ENCODE measurements at places on chromosomes 5 and 9. TPM values are rescaled to one million over a fixed set of nuclear protein-coding genes. Genes with fewer than 3 reads are reported as not detected.

DNA sequence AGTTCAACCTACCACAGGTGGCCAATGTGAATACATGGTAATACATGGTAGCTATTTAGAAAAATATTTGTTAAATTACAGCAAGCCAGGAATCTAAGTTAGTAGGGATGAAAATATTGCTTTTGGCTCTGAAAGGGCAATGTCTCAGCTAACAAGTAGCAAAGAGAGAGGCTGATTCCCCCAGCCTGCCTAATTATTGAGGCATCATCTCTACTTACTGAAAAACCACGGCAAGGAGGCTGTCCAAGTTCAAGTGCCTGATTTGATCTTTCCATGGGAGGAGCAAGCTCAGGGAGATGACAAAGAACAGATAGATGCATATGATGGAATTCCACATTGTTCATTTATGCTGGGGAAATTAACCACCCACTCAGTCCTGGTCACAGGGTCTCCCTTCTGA, 28.7 kb upstream of the UBTD2 start:
- no peak overlapping the region for H3K27ac ChIP-seq
- no peak overlapping the region for H3K4me3 ChIP-seq
- no peaks in the 10 kb centered on the region for H3K27me3 ChIP-seq
- H3K4me1 ChIP-seq: peaks cover 25% of the 10 kb centered on the region
- DNase-seq: no peak
- H3K36me3 ChIP-seq: no peaks in the 10 kb centered on the region

GRCh38 chr5:72561148-72561972, 54.1 kb upstream of the ZNF366 start:
- no peaks in the 10 kb centered on the region for H3K27me3 ChIP-seq
- peak; percentile 35 for DNase-seq
- H3K36me3 ChIP-seq: no peaks in the 10 kb centered on the region
- H3K27ac ChIP-seq: no peak overlapping the region

- H3K4me3 ChIP-seq: no peak overlapping the region
- no peaks in the 10 kb centered on the region for H3K36me3 ChIP-seq
- no peaks in the 10 kb centered on the region for H3K27me3 ChIP-seq
- H3K27ac ChIP-seq: no peak overlapping the region
- no peaks in the 10 kb centered on the region for H3K4me1 ChIP-seq
Measured at GRCh38 chr9:90124961-90125360, 517.7 kb downstream of the DIRAS2 start.

DNA sequence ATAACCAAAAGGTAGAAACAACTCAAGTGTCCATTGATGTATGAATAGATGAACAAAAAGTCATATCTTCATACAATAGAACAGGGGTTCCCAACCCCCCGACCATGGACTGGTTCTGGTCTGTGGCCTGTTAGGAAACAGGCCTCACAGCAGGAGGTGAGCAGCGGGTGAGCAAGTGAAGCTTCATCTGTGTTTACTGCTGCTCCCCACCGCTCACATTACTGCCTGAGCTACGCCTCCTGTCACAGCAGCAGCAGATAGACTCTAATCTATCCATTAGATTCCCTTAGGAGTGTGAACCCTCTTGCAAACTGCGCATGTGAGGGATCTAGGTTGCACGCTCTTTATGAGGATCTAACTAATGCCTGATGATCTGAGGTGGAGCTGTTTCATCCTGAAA, 478.0 kb downstream of the BRINP1 start:
- H3K4me3 ChIP-seq: no peak overlapping the region
- DNase-seq: no peak
- no peaks in the 10 kb centered on the region for H3K27me3 ChIP-seq
- H3K36me3 ChIP-seq: no peaks in the 10 kb centered on the region

DNA sequence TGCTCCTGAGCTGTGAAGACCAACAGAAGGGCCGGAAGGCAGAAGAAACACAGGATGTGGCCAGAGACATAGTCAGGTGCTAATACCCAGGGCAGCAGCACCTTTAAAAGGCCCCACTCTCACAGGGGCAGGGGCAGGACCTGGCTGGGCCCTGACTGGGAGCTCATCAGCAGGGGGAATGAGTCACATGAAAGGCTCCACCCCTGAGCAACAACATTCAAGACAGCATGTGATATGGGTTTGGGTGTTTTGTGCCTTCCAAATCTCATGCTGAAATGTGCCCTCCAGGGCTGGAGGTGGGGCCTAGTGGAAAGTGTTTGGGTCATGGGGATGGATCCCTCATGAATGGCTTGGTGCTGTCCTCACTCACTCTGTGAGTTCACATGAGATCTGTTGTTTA, 181.7 kb downstream of the ERCC6L2 start:
- H3K4me1 ChIP-seq: peaks cover 9% of the 10 kb centered on the region
- DNase-seq: no peak
- H3K27me3 ChIP-seq: no peaks in the 10 kb centered on the region
- no peak overlapping the region for H3K27ac ChIP-seq
- no peaks in the 10 kb centered on the region for H3K36me3 ChIP-seq
- no peak overlapping the region for H3K4me3 ChIP-seq

GRCh38 chr9:99591770-99592169, 229.9 kb upstream of the NR4A3 start:
- no peak for DNase-seq
- no peaks in the 10 kb centered on the region for H3K27me3 ChIP-seq
- H3K27ac ChIP-seq: no peak overlapping the region
- H3K36me3 ChIP-seq: no peaks in the 10 kb centered on the region
- H3K4me3 ChIP-seq: no peak overlapping the region

GRCh38 chr5:74632947-74633356, 7.6 kb downstream of the ENC1 start:
- peaks cover 82% of the 10 kb centered on the region for H3K4me1 ChIP-seq
- peaks cover 37% of the 10 kb centered on the region for H3K36me3 ChIP-seq
- peak; percentile 94 for DNase-seq
- no peaks in the 10 kb centered on the region for H3K27me3 ChIP-seq
- peak overlapping the region; percentile 94 for H3K27ac ChIP-seq

- DNase-seq: peak; percentile 24
- H3K27ac ChIP-seq: no peak overlapping the region
- no peaks in the 10 kb centered on the region for H3K27me3 ChIP-seq
- H3K36me3 ChIP-seq: no peaks in the 10 kb centered on the region
- peaks cover 29% of the 10 kb centered on the region for H3K4me1 ChIP-seq
- H3K4me3 ChIP-seq: no peak overlapping the region
Measured at GRCh38 chr5:96821260-96821916, 13.6 kb upstream of the ERAP1 start.

GRCh38 chr9:92659601-92660000, 10.3 kb downstream of the IPPK start:
- no peak for DNase-seq
- no peak overlapping the region for H3K27ac ChIP-seq
- peaks cover 14% of the 10 kb centered on the region for H3K36me3 ChIP-seq
- peaks cover 10% of the 10 kb centered on the region for H3K4me1 ChIP-seq
- H3K4me3 ChIP-seq: no peak overlapping the region
- no peaks in the 10 kb centered on the region for H3K27me3 ChIP-seq

DNA sequence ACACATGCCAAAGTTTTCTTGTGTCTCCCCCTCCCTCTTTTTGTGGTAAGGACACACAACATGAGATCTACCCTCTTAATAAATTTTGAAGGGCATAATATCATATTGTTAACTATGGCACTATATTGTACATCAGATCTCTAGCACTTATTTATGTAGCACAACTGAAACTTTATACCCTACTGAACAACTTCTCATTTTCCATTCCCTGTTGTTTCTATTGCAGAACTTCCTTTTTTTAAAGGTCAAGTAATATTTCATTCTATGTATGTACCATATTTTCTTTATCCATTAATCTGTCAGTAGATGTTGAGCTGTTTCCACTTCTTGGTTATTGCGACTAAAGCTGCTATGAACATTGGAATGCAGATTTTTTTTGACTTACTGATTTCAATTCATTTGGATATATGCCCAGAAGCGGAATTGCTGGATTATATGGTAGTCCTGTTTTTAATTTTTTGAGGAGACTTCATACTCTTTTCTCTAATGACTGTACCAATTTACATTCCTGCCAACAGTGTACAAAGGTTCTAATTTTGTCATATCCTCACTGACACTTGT, 305.3 kb downstream of the PRR16 start:
- H3K4me1 ChIP-seq: no peaks in the 10 kb centered on the region
- H3K27ac ChIP-seq: no peak overlapping the region
- H3K4me3 ChIP-seq: no peak overlapping the region
- no peak for DNase-seq
- H3K27me3 ChIP-seq: no peaks in the 10 kb centered on the region
- H3K36me3 ChIP-seq: no peaks in the 10 kb centered on the region

DNA sequence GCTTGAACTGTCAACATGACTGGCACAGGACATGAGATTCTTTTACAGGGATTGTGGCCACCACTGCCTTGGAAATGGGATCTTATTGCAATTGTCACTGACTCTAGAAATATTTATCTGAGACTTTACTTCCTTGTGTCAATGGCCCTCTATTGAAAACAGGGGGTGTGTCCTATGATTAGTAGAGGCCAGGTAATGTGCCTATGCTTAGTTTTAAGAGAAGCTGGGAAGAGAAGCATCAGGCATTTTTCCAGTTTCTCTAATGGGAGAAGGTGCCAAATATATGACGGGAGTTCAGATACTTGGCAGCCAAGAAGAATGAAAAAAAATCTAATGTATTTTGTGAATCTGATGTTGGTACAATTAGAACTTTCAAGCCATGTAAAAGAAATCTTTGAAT, 73.9 kb upstream of the VCAN start:
- no peaks in the 10 kb centered on the region for H3K27me3 ChIP-seq
- no peaks in the 10 kb centered on the region for H3K36me3 ChIP-seq
- no peak overlapping the region for H3K27ac ChIP-seq
- H3K4me3 ChIP-seq: no peak overlapping the region

GRCh38 chr5:65695162-65695755, 26.6 kb downstream of the SGTB start:
- no peaks in the 10 kb centered on the region for H3K36me3 ChIP-seq
- DNase-seq: no peak
- H3K4me1 ChIP-seq: no peaks in the 10 kb centered on the region
- no peak overlapping the region for H3K27ac ChIP-seq

DNA sequence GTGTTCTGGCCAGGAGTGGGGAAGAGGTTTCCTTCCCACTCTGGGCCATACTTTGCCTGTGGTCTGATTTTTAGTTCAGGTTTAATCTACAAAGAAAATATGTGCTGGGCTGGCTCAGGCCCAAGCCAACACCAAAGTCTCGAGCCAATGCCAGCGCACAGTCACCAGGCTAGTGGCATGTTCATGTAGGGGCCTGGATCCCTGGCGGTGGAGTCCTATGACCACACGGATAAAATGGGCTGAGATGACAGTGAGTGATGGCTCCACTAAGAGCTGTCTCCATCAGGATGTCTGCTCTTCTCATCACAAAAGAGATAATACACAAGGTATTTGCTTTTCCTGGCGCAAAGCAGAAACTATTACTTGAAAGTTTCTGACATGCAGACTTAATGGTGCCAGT, 92.9 kb upstream of the PTPN3 start:
- H3K27me3 ChIP-seq: no peaks in the 10 kb centered on the region
- H3K4me3 ChIP-seq: no peak overlapping the region
- H3K4me1 ChIP-seq: no peaks in the 10 kb centered on the region
- no peak for DNase-seq
- no peak overlapping the region for H3K27ac ChIP-seq
- no peaks in the 10 kb centered on the region for H3K36me3 ChIP-seq

- H3K4me1 ChIP-seq: no peaks in the 10 kb centered on the region
- no peak overlapping the region for H3K4me3 ChIP-seq
- no peak for DNase-seq
Measured at GRCh38 chr9:78189461-78189860, 46.4 kb upstream of the CEP78 start.

DNA sequence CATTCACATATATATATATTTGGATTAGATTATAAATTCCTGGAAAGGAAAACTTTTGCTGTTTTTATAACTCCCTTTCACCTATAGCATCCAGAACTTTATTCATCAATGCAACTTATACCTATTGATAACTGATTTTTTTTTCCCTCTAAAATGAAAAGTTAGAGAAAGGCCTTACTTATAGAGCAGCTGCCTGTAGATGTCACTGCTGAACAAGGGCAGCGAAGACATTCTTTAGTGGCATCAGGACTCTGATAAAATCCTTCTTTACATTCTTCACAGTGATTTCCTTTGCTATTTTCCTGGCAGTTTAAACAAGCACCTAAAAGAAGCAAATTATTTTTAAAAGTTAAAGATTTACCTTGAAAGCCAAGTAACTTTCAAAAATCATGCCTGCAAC, 32.3 kb upstream of the CDK5RAP2 start:
- H3K4me1 ChIP-seq: peaks cover 11% of the 10 kb centered on the region
- H3K27me3 ChIP-seq: no peaks in the 10 kb centered on the region
- H3K36me3 ChIP-seq: peaks cover 3% of the 10 kb centered on the region
- peak; percentile 18 for DNase-seq
- H3K27ac ChIP-seq: no peak overlapping the region

DNA sequence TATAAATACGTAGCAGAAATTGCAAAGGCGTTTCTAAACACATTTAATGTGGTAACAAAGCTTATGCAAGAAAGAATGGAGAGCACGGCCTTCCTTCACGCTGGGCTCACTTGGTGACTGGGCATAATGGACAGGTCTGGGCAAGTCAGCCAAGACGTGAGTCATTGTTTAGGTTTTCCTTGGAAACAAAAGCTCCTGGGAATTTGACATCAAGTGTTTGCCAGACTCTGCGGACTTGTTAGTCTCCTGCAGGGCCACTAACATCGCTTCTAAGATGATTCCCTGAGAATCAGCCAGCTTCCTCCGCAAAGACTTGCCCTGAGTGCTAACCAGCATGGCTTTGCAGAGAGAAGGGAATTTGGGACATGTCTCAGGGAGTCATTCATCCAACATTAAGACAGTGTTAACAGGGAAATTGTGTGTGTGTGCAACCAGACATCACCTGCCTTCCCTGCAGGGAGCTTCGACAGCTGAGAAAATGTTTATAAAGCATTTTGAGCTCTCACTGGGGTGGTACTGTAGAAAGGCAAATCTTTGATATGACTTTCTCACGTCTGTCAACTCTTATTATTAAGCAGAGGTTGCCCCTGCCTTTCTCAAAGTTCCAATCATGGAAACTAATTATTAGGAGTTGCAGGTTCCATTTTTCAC, 182.5 kb downstream of the NTRK2 start:
- H3K4me1 ChIP-seq: no peaks in the 10 kb centered on the region
- no peak overlapping the region for H3K4me3 ChIP-seq
- DNase-seq: peak; percentile 52
- H3K36me3 ChIP-seq: no peaks in the 10 kb centered on the region

- H3K4me3 ChIP-seq: no peak overlapping the region
- H3K4me1 ChIP-seq: peaks cover 29% of the 10 kb centered on the region
- H3K27me3 ChIP-seq: no peaks in the 10 kb centered on the region
- H3K27ac ChIP-seq: no peak overlapping the region
Measured at GRCh38 chr5:80251636-80252035, 4.2 kb downstream of the SERINC5 start.

DNA sequence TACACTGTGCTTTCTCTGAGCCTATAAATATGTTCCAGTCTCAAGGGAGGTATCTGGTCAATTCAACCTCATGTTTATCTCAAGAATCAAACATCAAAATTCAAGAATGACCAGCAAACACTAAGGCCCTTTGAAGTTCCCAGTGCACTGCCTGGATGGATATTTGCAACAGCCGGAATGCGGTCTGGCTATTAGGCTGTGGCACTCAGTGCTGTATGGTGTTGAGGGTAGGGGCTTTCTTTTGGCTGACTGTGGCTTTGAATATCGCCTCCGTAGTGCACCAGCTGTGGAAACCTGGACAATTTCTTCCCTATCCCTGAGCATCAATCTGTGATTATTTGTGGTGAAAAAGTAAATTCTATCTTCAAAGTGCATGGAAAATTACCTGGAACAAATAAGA, 220.4 kb downstream of the BRINP1 start:
- DNase-seq: no peak
- no peaks in the 10 kb centered on the region for H3K4me1 ChIP-seq
- no peaks in the 10 kb centered on the region for H3K36me3 ChIP-seq
- no peak overlapping the region for H3K27ac ChIP-seq

Gene RUFY1
- total RNA-seq: 27.1 TPM

Gene PPP3R2
- not detected for total RNA-seq

Gene PCDHGA7
- 0.51 TPM for total RNA-seq

Gene SIT1
- total RNA-seq: not detected

Gene SUSD3
- total RNA-seq: 13.4 TPM

Measured in PC-3 (cell line).